Inflammatory macrophage treated with lipopolysaccharide for 1 hour (primary cell): ENCODE measurements at places on chromosomes 11 and 22.

DNA sequence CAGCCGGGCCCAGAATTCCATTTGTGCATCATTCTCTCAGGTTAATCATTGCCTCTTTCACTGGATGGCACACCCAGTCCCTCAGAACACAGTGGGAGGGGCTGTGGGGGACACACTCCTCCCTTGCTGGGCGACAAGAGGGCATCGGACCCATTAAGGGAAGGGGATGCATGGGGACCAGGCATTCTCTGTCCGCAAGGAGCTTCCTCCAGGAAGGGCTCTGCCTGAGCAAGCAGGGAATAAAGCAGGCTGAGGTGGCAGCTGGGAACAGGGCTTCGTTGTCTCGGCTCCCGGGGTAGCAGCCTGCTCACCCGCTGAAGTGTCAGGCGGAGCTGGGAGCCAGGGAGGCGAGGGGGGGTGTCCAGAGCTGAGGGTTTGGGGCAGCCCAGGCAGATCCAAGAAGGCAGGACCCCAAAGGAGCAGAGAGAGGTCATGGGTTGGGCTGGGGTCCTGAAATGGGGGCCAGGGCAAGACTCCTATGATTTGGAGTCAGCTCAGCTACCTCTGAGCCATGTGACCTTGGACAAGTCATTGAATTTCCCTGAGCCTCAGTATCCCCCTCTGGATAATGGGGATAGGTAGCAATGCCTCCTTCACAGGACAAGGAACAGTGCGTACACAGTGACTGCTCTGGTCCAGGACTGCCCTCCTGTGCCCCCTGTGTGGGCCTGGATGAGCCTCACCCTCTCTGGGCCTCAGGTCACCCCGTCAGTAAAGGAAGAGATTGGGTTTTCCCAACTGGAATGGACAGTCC is 1.4 kb downstream of the GAL3ST1 start:
- DNase-seq = no peak

DNA sequence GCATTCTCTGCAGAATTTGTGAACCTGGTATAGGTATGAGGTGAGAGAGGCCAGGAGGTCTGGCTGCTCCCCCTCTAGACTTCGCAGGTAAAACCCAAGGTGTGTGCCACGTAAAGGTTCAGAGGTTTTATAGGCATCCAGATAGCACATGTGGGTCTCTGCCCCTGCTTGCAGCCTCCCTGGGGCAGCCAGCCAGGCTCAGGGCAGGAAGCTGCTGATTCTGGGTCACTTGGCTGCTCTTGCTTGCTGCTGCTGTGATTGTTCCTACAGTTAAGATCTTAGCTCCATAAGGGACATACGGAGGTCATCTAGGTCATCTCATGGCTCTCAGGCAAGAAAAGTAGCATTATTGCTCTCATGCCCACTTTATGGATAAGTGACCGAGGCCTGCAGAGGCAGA is 30.2 kb downstream of the ZBTB16 start:
- DNase-seq = no peak

DNA sequence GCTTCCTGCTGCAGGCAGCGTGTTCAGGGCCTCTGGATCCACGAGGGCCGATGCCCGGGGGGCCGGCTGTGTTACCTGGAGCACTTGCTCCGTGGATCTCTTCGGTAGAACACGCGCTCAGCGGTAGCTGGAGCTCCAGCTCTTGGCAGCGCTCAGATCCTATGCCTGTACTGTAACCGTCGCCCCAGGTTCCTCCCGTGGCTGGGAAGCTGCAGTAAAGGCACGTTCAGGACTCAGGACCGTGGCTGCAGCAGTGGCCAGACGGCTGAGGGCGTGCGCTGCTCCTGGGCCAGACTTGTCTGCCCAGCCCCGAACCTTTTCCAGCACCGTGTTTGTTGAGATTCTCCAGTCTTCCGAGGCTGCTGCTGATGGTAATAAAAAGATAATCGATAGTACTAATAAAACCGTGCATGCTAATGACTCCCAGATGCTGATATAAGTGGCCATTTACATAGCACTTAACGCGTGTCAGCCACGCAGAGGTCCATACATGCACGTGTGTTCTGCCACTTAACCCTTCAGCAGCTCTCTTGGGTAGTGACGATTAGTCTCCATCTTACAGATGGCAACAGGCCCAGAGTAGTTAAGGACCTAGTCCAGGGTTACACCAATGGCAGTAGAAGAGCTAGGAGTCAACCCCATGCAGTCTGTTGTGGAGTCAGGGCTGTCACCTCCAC is 1.4 kb downstream of the MOV10L1 start:
- DNase-seq = no peak

DNA sequence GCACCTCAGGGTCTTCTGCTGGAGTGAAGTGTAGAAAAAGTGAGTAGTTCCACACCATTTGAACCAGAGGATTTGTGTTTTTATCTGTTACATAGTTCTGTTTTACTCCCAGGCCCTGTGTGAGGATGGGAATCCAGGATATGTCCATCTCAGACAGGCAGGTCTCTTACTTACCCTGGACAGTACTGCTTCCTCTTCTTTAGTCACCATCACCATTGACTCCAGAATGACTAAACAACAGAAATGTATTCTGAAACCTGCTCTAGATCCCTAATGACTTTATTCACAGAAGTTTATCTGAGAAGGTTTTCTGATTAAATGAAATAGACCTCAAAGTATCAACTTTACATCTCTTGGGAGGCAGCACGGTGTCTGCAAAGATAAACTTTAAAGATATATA is 33.6 kb downstream of the CYP2R1 start:
- no peak for DNase-seq

DNA sequence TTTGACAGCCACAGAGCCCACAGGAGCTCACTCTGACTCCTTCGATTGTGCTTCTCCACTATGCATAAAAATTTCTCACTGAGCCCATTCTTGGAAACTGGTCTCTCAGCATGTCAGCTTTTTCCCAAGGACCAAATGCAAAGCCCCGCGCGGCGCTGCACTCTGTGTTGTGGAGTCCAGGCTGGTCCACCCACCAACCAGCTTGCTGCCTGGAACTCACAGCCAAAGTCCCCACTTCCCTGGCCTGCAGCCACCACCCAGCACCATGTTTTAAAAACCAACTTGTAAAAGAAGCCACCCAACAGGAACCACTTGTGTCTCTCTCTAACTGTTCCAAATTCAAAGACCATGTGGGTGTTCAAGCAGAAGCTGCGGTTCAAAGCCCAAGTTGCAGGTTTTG is 124.4 kb downstream of the SPATA19 start:
- no peak for DNase-seq

GRCh38 chr11:36775130-36775529 is 177.1 kb upstream of the RAG2 start:
- no peak for DNase-seq

- no peak for DNase-seq
These were observed 19.8 kb upstream of the PPP2R1B start for GRCh38 chr11:111785886-111786412.

DNA sequence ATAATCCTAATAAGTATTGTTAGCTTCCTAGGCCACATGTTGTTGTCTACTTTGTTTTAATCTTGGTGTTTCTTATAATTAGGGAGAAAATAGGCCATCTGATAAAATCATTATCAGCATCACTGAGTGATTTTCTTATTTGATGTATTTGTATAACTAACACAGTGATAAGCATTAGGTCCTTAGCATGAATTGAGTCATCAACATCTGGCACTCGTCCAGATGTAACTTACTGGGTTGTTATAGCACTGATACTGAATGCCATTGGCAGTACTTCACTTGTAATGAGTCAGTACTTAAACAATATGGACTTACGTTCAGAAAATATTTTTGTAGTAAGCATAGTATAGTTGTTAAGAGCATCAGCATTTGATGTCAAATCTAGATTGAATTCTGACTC is 16.2 kb downstream of the API5 start:
- DNase-seq = no peak

GRCh38 chr11:107740271-107740670 is 28.4 kb upstream of the SLN start:
- no peak for DNase-seq

DNA sequence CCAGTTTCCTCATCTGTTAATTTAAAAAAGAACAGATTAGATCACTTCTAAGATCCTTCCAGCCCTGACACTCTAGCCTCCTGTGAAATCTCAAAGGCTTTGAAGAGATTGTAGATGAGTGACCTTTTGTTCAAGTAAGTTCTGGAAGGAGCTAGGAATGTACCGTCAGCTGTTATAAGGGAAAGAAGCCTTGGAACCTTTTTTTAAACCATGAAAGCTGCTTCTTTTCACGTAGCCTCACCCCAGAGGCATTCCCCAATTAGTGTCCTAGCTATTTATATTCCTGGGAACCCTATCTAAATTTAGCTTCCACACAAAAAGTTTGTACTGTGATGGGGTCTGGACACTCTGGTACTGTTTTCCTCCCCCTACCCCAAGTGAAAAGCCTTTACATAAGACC is 35.8 kb upstream of the SLN start:
- DNase-seq = no peak

DNA sequence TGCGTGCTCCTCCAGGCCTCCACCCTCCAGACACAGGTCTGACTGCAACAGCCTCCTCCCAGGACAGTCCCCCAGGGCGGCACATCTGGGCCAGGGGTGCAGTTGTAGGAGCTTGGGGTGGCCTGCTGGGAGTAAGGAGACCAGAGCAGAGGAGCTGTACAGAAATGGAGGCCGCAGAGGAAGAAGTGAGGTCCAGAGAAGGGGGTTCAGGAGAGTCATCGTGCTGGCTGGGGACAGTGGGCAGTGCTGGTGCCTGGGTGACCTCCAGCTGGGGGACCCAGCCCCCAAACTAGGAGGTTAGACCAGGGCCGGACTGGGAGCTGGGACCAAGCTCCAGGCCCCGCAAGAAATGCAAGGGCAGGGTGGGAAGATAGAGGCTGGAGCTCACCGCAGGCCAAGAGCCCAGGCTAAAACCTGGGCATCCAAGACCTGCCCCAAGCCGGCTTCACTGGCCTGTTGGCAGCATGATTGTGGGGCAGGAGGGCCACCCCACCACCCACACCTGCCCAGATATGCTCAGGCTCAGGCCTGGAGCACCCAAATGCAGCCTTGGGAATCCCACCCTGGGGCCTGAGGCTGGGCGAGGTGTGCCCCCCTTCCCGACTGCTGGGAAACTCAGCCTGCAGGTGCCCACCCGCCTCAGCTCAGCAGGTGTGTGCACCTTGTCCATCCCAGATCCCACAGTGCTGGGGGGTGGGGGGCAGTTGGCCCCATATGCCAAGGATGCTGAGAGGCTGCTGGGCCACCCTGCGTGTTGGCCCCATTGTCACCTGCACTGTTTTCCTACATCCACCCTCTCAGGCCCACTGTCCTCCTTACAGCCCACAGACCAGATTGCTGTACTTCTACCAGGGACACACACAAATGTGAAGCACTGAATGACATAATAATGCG is 96.9 kb downstream of the MORC2 start:
- DNase-seq = no peak

DNA sequence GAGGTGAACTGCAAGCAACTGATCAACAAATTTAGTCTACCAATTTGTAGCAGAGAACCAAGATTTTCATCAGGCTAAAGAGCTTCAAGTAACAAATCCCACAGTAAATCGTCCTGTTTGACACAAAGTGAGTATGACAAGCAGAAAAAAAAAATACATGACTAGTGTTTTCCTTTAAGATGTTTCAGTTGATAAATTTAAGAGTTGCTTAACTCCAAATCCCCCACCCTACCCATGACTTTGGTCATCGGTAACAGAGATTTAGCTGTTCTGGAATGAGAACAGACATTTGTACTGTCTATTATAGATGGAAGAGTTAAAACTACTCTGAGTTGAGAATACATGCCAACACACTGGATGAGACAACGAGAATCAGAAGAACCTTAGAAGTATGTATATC is 165.0 kb upstream of the MTMR2 start:
- no peak for DNase-seq

DNA sequence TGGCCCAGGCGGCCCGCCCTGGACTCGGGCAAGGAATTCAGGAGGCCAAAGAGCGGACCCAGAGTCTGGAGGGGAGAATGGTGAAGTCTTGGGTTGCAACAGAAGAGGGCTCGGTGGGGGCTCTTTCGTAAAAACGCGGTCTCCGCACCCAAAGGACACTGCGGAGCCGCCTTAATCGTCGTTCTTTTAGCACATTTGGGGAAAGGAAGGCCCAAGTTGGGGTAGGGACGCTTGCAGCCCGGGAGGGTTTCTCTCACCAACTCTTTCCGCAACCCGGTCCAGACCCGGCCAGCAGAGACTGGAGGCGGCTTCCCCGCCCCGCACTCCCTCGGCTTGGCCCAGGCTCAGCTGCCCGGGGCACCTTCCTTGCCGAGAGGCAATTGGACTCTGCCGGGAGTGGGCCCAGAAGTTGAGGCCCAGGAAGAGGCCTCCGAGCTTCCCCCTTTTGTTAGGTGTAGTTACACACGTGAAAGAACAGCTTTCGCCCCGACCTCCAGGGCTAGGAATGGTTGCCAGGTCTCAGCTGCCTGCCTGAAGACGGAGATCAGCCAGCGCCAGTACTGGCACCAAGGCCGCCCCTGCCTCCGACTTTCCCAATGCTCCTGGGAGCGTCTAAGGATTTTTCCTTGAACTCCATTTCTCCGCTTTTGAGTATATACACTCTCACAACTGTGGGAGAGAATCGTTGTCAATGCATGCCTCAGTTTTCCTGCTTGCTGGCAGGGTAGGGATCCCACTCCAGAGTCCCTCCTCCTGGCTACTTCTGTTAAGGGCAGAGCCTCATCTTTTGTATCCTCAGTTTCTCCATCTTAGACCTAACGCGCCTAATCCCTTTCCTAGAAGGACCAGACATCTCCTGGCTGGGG is 3.7 kb downstream of the ALX4 start:
- no peak for DNase-seq

- no peak for DNase-seq
These were observed 159.0 kb upstream of the MTMR2 start for GRCh38 chr11:96082936-96083335.

GRCh38 chr11:71463331-71464211 is 10.6 kb downstream of the NADSYN1 start:
- DNase-seq = no peak

DNA sequence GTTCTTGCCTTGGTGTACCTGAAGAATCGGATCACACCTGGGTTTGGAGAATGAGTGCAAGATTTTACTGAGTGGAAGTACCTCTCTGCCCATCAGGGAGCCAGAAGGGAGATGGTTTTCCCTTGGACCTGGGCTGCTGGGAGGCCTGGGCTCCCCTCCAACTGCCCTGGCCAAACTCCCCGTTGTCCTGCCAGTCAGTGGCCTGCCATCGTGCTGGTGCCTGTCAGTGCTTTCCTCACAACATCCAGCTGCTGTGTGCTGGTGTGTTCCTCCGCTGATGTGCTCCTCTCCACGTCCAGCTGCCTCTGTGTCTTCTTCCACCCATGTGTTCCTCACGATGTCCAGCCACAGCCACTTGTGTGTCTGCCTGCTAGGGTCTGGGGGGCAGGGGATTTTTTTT is 87.9 kb upstream of the CLPB start:
- DNase-seq = no peak

- no peak for DNase-seq
These were observed 9.4 kb upstream of the RNF185 start for GRCh38 chr22:31150615-31151014.

- no peak for DNase-seq
These were observed 6.8 kb upstream of the CDKN1C start for GRCh38 chr11:2892215-2892966.

GRCh38 chr11:71988050-71988449 is 10.7 kb upstream of the IL18BP start:
- no peak for DNase-seq

GRCh38 chr11:75249704-75250103 is 9.1 kb downstream of the TPBGL start:
- no peak for DNase-seq
